Activated CD4-positive, alpha-beta T cell treated with anti-CD3 and anti-CD28 coated beads for 24 hours (primary cell): ENCODE measurements at places on chromosomes 6 and 20.

- DNase-seq, result peak; percentile 33
Measured at GRCh38 chr6:152338335-152339125, 298.6 kb downstream of the SYNE1 start.

- no peak for DNase-seq
Measured at GRCh38 chr6:126388104-126388598, 48.2 kb downstream of the CENPW start.

DNA sequence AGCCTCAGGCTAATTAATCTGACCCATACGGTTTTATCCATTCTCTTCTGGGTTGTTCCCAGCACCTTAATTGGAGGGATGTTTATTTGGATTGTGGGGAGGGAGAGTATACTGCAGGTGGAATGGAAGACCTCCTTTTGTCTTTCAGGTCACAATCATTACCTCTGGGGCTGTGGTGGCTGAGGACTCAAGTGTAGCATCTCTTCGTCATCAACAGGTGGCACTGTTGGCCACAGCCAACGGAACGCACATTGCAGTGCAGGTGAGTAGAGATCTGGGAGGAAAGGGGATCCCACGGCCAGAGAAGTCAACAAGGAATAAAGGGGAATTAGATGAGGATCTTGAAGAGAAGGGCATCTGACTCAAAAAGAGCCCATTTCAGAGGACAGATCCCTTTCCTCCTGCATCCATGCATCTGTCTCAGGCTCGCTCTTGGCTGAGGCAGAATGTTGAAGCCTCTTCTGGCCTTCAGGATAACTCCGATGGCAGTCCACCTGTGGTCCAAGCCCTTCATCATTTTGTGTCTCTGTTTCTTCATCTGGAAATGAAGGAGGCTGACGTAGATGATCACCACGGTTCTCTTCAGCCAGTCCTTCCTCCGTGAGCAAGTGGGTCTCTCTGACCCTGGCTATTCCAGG, 3.2 kb upstream of the DEF6 start:
- DNase-seq, result peak; percentile 31

DNA sequence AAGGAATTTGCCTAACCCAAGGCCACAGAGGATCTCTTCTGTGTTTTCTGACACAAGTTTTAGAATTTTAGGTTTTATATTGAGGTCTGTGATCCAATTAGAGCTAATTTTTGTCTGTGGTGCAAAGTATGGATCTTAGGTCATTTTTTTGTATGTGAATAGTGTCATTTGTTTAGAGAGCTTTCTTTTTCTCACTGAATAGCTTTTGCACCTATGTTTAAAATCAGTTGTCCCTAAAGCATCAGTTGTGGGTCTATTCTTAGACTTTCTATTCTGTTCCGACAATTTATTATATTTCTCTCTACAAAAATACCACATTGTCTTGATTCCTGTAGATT, 341 bp upstream of the MCM9 start:
- no peak for DNase-seq

DNA sequence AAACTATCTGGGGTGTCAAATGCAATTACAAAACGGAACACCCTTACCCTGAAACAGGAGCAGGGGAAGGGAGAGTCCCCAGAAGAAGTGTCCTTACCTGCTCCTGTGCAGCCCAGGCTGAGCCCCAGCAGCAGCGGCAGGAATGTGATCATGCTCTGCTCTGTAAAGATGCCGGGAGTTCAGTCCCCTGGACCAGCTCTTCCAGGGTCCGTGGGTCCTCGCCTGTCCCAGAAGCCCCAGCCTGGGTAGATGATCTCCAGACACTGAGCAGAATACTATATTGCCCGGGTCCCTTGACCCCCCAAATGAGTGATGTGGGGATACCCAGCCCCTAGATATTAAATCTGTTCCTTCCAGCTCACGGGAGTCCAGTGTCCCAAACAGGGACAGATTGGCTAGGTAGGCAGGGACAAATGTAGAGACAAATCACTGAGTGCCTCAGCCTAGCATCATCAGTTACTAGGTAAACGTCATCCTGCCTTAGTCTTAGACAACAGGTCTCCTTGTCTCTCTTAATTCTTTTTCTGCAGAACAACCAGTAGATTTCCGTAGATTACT, at the start of gene HLA-DMB:
Gene HLA-DMB (minus strand): TSS at position 373 of the 558 bp plus-strand sequence. CDS start 221 bp downstream, at position 152.
- no peak for DNase-seq

- no peak for DNase-seq
Measured at GRCh38 chr6:20211941-20212391, 303 bp downstream of the MBOAT1 start.

- DNase-seq, result no peak
Measured at GRCh38 chr6:156865019-156865629, 87.9 kb downstream of the ARID1B start.

GRCh38 chr20:23201658-23202057, 115.5 kb upstream of the CD93 start:
- DNase-seq, result no peak
